ENCODE measurements at places on chromosomes 3 and 15.

GRCh38 chr15:33754242-33754641 is 214.1 kb upstream of the CHRM5 start:
- no peak for DNase-seq

GRCh38 chr15:36039996-36040572 is 494.1 kb upstream of the DPH6 start:
- DNase-seq: no peak

DNA sequence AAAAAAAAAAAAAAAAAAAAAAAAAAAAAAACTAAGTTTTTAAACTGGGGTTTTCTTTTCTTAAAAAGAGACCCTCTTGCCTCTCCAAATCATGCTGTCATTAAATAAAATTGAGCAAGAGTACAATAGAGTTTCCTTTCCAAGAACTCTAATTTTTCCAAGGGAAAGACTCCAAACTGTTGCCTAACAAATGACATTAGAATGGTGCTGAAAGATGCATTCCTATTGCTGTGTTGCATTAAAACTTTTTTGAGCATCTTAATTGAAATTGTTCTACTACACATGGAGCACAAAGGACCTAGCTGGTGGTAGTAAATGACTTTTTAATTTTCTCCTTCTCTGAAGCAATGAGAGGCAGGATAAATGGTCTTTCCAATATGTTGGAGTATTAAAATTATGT is 469.1 kb upstream of the ARHGEF26 start:
- no peak for DNase-seq

- no peak for DNase-seq
Measured at GRCh38 chr3:18046131-18046915, 303.9 kb upstream of the TBC1D5 start.

DNA sequence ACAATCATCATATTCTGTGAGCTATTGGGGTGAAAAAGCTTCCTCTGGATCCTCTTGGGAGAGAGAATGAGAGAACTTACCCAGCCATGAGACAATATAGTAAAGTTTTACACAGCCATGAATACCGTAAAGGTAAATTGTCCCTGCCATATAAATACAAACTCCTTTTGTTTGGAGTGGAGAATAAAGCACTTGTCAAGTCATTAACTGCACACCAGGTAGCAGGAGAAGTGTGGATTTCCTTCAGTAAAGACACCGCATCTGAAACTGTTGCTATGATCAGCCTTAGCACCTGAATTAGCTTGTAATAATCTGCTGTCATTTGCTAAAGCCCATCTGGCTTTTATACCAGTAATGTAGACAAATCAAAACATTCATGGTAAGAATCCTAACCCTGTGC is 336.6 kb upstream of the SLCO3A1 start:
- DNase-seq: no peak

DNA sequence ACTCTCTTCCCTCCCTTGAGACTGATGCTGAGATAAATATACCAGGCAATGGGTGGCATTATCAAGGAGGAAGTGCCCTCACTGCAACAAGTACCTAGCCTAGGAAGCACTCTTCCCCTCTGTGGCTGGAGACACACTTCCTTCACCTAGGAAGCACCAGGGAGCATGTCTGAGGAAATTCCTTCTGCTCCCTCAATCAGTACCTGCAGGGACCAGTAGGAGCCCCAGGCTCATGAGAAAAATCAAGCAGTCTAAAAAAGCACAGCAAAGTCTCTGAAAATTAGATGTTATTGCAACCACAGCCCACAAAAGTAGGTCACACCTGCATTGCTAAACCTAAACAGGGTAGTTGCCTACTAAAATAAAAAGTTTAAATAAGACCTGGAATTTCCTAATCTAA is 78.2 kb upstream of the TRPM1 start:
- no peak for DNase-seq

- no peak for DNase-seq
Measured at GRCh38 chr15:68354923-68355322, 77.0 kb downstream of the ITGA11 start.

GRCh38 chr3:114877378-114878113 is 269.5 kb downstream of the ZBTB20 start:
- no peak for DNase-seq

- peak; percentile 82 for DNase-seq
Measured at GRCh38 chr3:123424321-123424998, 24.4 kb downstream of the ADCY5 start.

DNA sequence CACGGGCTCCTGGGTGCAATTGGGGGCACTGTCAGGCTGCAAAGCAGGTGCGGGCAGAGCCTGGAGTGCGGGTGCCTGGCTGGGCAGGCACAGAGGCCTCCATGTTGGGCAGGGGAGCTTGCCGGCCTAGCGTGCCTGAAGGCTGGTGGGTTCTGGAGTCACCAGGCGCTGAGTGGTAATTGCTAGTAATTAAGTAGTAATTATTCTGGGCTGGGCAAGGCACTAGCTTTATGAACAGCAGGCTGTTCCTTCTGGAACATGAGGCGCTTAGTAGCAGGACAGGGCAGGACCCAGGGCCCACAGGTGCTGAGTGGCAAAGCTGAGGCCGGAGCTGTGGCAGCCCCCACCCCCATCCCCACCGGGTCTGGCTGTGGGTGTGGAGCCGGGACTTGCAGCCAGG is 25.3 kb downstream of the PLXNA1 start:
- no peak for DNase-seq

DNA sequence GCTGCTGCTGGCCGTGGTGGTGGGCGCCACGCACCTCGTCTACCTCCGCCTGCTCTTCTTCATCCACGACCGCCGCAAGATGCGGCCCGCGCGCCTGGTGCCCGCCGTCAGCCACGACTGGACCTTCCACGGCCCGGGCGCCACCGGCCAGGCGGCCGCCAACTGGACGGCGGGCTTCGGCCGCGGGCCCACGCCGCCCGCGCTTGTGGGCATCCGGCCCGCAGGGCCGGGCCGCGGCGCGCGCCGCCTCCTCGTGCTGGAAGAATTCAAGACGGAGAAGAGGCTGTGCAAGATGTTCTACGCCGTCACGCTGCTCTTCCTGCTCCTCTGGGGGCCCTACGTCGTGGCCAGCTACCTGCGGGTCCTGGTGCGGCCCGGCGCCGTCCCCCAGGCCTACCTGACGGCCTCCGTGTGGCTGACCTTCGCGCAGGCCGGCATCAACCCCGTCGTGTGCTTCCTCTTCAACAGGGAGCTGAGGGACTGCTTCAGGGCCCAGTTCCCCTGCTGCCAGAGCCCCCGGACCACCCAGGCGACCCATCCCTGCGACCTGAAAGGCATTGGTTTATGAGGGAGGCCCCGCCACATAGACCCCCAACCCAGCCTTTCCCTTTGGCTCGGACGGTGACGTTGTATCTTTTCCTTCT is 1.1 kb downstream of the GPR27 start:
- peak; percentile 23 for DNase-seq

- peak; percentile 80 for DNase-seq
Measured at GRCh38 chr3:39189959-39190269, 2.5 kb downstream of the XIRP1 start.

GRCh38 chr3:35422836-35423601 is 216.3 kb upstream of the ARPP21 start:
- no peak for DNase-seq

- DNase-seq: no peak
Measured at GRCh38 chr3:12780751-12781150, 15.7 kb upstream of the CAND2 start.

- DNase-seq: peak; percentile 59
Measured at GRCh38 chr3:15405448-15406050, 21.8 kb downstream of the METTL6 start.

- DNase-seq: no peak
Measured at GRCh38 chr3:81270603-81271379, 490.7 kb downstream of the GBE1 start.

DNA sequence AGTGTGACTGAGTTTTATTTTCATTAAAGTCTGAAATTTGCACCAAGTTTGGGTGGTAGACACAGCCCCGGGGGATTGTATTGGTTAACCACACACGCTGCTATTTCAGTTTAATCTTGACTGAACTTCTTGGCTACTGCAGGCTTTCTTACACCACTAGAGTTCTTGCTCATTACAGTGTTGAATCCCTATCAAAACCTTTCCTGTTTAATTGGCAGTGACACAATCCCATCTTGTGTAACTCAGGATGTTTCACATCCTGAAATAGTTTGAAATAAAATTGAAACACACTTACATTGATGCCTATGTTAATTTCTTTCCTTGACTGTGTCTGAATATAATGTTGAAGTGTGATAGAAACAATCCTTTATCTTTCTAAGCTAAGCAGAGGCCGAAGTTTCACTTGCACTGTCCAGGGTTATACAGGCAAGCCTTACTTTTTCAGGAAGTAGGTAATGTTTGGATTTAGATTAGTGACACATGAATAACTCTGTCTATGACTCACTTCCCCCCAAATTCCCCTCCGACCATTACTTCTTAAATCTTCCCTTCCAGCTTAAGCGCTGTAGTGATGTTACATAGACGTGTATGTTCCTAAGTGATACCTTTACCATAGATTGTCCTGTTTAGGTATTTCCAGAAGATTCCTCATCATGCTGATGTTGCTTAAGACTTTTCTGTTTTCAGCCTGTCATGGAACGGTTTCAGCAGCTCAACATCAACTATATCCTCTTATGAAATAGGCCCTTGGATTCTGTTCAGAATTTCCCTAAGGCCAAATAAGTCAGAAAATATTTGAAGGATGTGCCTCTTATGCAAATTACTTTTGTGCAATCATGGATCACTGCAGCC is 16.8 kb downstream of the ATG7 start:
- DNase-seq: no peak

DNA sequence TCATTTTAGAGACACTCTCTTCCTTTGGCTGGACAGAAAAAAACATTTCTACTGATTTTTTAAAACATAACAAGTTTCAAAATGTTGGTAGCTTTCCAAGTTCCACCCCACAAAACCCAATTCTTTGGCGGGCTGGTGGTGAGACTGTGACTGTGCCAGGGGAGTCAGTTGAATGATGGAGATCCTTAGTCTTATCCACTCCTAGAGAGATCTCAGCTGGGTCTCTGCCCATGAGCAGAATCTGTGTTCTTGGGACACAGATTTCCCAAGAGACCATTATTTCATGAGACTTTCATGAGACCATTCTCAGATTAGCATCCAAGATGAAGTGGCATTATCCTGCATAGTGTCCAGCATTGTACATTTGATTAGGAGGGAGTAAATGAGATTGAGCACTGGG is 135.1 kb upstream of the NPHP3 start:
- DNase-seq: no peak

GRCh38 chr15:68710536-68710935 is 110.2 kb downstream of the ANP32A start:
- DNase-seq: no peak

- DNase-seq: no peak
Measured at GRCh38 chr3:7581831-7582230, 720.9 kb downstream of the GRM7 start.

- DNase-seq: no peak
Measured at GRCh38 chr15:66923438-66923881, 141.9 kb upstream of the SMAD3 start.

Measured in cerebellum (tissue), 4 donors.